Retina (tissue), 1 donor: ENCODE measurements at places on chromosomes 12 and 14.

- DNase-seq: no peak
Observed at GRCh38 chr14:69284170-69284569, 24.2 kb downstream of the GALNT16 start.

- no peak for DNase-seq
Observed at GRCh38 chr12:52686063-52686462, 5.9 kb upstream of the KRT1 start.

DNA sequence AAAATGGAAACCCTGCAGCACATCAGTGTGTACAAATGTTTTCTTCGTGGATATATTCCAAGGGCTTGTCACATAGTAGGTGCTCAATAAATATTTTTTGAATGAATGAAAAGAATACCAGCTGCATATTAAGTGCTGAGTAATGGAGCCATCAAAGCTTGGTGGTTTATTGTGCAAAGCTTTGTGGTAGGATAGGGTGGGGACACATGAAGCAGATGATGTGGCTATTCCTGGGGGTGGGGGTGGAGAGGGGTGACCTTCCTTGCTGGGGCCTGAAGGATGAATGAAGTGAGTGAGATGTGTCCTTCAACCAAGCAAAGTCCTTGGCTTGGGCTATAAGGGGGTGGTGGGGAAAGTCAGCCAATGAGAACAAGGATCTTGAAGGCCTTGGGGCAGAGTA lies 4.3 kb upstream of the KRT81 start:
- DNase-seq: no peak

- DNase-seq: no peak
Observed at GRCh38 chr12:78176643-78177042, 345.9 kb downstream of the NAV3 start.

- DNase-seq: no peak
Observed at GRCh38 chr14:33930439-33930838, 20.4 kb downstream of the EGLN3 start.

DNA sequence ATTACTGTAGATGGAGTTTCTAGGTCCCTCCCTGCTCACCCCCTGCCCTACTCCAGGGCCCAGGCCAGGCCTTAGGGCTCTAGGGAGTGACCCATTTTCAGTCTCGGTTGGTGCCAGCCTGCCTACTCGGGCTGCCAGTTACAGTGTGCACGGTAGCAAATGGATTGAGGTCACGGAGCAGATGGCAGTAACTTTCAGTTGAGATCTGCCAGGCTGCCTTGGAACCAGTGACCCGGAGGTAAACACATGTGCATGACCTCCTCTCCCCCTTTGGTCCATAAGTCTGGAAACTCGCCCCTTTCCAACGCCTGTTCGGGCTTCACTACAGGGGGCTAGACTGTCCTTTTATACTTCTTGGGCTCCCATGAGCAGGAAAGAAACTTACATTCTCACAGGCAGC lies 139.7 kb upstream of the TBX3 start:
- DNase-seq: peak; percentile 78

- DNase-seq: no peak
Observed at GRCh38 chr12:19970116-19970515, 398.2 kb upstream of the PDE3A start.

GRCh38 chr14:69803753-69804152 lies 6.7 kb upstream of the SLC10A1 start:
- DNase-seq: no peak

- DNase-seq: no peak
Observed at GRCh38 chr12:93007544-93007943, 78.4 kb upstream of the EEA1 start.

- DNase-seq: no peak
Observed at GRCh38 chr12:61009192-61009591, 1251.0 kb upstream of the USP15 start.

- DNase-seq: no peak
Observed at GRCh38 chr14:87175175-87175574, 817.8 kb downstream of the GALC start.

- no peak for DNase-seq
Observed at GRCh38 chr12:19273482-19274330, 144.2 kb downstream of the PLEKHA5 start.

GRCh38 chr12:71938728-71939385 lies at the start of gene TPH2:
TPH2 (plus strand) TSS chr12:71938845; CDS start chr12:71938987, 142 bp downstream.
- peak; percentile 85 for DNase-seq

- DNase-seq: no peak
Observed at GRCh38 chr14:68576496-68577244, 216.2 kb downstream of the ZFP36L1 start.

- no peak for DNase-seq
Observed at GRCh38 chr12:22234561-22234960, 99.9 kb downstream of the ST8SIA1 start.

- DNase-seq: no peak
Observed at GRCh38 chr14:94474581-94475031, 1.4 kb downstream of the SERPINA9 start.

DNA sequence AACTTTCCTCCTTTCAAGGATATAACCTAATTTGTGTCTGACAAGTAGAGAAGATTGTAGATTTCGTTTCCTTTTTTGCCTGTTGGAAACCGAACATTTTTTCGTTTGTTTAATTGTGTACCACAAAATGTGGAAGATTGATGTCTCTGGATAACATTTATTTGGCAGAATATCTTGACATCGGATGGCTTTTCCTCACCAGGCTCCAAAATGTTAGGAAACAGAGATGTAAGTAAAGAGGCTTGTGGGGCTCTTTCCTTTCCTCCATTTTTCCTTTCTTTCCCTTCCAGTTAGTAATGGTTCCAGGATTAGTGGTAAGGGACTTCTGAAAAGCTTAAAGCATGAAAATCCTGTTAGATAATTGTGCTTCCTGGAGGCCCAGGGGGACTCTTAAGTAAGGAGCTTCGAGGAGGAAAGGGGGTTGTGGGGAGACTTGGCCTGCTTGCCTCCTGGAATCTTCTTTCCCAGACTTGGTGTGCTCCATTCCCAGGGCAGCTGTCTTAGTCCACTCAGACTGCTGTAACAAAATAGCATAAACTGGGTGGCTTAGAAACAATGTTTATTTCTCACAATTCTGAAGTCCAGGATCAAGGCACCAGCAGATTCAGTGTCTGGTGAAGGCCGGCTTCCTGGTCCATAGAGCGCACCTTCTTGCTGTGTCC lies 243.1 kb upstream of the PWP1 start:
- DNase-seq: no peak

DNA sequence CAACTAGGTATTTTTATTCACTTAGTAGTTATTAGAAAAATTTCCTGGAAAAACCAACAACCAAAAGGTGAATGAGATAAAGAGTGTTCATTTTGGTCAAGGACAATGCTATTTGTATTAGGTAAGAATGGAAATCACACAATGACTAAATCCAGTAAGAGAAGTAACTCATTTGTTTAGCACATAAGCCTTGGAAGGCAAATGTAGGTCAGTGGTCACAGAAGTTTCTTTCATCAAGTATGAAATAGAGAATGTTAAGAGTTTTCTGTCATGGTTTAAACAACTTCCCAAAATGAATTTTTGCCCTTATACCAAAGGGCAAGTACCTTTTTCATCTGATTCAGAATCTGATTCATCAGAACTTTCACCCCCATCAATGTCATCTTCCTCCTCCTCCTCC lies 101.7 kb downstream of the KIF21A start:
- DNase-seq: no peak

- peak; percentile 92 for DNase-seq
Observed at GRCh38 chr12:44875417-44875953, 630 bp downstream of the NELL2 start.

- DNase-seq: no peak
Observed at GRCh38 chr14:70268760-70269159, 80.0 kb upstream of the SLC8A3 start.

- DNase-seq: no peak
Observed at GRCh38 chr12:120101617-120102016, 14.9 kb downstream of the RAB35 start.

DNA sequence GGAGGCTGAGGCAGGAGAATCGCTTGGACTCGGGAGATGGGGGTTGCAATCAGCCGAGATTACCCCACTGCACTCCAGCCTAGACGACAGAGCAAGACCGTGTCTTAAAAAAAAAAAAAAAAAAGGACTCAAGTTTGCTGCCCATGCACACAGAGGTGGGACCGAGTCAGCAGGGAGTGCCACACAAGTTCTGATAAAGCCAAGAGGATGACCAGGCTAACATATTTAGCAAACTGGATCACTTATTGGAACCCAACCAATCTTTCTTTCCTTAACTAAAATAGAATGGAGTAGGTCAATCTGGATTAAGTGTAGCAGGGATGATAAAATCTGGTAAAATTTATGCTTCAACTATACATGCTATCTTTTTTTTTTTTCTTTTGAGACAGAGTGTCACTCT lies 190.4 kb upstream of the FOXN3 start:
- no peak for DNase-seq
